GM12892 (cell line): ENCODE measurements at places on chromosomes 1 and 21.

- DNase-seq, result no peak
Observed at GRCh38 chr1:60600532-60600931, 481.8 kb upstream of the NFIA start.

GRCh38 chr1:36934061-36934460 lies 100.3 kb downstream of the GRIK3 start:
- no peak for DNase-seq

DNA sequence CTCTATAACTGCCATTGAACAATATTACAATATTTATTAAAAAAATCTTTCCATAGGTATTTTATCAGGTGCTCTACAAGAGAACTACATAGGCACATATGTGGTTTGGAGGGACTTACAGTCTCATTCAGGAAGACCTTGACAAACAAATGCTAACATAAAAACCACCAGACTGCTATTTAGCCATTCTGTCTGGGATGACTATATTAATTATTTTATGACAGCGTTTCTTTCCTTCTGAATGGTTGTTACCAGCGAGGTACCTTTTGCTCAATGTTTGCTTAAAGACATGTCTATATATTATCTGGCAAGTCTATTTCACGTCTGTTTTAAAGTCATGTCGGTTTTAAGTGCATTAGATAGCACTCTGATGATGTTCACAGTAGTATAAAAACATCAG lies 69.7 kb downstream of the RUNX1 start:
- no peak for DNase-seq

GRCh38 chr1:185267701-185268100 lies 49.3 kb downstream of the IVNS1ABP start:
- DNase-seq, result no peak

DNA sequence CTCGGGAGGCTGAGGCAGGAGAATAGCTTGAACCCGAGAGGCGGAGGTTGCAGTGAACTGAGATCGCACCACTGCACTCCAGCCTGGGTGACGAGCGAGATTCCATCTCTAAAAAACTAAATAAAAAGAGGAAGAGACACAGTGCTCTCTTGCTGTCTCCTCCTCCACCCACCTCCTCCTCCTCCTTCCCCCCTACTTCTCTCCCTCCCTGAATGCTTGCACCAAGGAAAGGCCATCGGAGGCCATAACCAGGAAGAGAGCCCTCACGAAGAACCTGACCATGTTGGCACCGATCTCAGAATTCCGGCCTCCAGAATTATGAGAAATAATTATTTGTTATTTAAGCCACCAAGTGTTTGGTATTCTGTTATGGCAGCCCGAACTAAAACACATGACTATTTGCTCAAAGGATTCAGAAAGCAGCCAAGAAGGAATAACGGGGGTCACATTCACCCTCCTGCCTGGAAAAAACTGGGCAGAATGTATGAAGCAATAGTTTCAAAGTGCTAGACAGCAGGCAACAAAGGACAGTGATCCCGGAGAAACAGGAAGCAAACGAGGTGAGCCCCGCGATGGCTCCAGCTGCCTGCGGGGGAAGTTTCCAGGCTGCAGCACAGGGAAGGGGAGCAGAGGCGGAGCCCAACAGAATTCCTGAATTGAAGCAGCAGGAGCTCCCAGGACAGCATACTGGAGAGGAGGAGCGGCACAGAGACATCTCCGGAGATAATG lies 35.8 kb downstream of the LDLRAD1 start:
- no peak for DNase-seq

GRCh38 chr1:41695118-41695745 lies 210.7 kb upstream of the EDN2 start:
- no peak for DNase-seq

- no peak for DNase-seq
Observed at GRCh38 chr1:182670032-182670749, 14.2 kb downstream of the RGS8 start.

- DNase-seq, result no peak
Observed at GRCh38 chr1:198829944-198830343, 191.1 kb downstream of the PTPRC start.

GRCh38 chr1:102790997-102791396 lies 317.3 kb downstream of the COL11A1 start:
- DNase-seq, result no peak

DNA sequence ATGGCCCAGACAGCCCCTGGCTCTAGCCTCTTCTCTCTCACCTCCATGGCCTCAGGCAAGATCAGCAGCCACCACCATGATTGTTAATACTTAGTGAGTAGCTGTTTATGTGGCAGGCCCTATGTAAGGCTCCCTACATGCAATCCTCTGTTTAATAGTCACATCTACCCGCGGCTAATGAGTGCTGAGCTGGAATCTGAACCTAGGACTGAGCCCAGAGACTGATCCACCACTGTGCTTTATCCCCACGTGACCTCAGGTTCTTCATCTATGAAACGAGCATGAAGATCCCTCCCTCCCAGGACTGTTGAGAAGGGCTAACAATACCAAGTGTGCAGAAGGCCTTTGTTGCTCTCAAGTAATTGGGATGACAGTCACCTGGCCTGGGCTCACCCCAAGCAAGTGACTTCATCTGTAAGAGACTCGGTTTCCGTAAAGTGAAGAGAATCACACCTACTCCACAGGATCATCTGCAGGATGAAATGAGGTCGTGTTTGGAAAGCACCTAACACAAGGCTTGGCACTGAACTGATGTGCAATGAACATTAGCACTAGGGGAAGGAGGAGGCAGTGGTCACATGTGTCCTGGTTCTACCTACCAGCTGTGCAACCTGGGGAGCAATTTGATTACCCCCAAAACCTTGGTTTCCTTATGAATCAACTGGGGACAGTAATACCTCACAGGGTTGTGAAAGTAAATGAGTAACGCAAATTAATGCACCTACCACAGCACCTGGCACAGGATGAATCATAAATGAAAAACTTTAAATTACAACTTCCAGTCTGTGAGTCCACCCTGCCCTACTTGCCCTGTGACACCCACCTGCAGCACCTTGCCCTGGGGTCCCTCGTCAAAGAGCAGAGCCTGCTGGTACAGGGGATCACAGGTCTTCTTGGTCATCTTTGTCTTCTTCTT lies 37.2 kb downstream of the RIMS3 start:
- peak; percentile 38 for DNase-seq

DNA sequence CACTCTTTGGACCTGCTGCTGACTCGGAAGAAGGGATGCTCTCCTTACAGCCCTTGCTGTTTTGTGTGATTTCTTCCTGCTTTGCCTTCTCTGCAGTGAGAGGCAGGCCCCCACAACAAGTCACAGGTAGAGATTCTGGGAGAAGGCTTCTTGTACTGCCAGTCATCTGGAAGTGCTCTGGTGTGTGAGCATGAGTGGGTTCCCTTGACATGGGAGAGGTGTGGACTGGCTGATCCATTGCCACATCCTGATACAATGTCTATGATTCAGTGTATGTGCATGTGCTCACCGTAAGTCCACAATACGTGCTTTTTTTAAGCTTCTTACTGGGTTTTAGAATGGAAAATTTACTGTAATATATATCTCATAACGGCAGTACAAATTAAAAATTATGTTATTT lies 46.0 kb upstream of the PLA2G4A start:
- DNase-seq, result no peak

DNA sequence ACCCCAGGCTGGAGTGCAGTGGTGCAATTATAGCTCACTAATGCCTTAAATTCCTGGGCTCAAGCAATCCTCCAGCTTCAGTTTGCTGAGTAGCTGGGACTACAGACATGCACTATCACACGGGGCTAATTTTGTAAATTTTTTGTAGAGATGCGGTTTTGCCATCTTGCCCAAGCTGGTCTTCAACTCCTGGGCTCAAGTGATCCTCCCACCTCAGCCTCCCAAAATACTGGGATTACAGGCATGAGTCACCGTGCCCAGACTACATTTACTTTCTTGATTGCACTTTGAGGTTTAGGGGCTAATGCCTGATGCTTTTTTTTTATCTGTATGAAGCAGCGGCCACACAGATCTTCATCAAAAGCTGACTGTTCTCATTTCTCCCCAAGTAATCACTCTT lies 124.6 kb downstream of the KIF26B start:
- no peak for DNase-seq

DNA sequence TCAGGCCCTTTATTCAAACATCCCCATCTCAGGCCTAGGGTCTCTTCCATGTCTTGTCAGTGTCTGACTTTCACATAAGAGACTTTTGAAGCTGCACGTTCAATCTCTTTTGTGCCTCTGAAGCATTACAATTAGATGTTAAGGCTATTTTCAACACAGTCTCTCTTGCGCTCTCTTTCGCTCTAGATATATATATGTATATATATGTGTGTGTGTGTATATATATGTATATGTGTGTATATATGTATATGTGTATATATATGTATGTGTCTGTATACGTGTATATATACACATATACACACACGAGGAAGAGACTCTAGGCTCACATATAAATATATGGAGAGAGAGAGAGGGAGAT lies 162.5 kb upstream of the RNPC3 start:
- no peak for DNase-seq
